ENCODE measurements at places on chromosomes 1 and 21.

DNA sequence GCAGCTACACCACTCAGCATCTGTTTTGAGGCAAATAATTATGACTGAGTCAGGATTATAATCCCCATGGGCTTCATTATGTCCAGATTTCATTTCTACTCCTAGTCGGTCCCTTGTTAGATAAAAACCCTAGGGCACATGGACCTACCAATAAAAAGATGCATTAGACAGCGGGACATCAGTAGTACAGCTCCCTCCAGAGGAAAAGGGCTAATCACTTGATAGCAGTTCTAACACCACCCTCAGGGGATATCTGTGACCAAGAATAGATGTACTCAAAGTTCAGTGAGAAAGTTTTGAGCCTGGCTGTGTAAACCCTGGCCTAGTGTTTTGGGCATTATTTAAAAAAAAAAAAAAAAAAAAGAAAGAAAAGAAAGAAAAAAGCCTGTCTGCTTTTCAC lies 10.0 kb downstream of the GJA8 start:
- no peak for DNase-seq

DNA sequence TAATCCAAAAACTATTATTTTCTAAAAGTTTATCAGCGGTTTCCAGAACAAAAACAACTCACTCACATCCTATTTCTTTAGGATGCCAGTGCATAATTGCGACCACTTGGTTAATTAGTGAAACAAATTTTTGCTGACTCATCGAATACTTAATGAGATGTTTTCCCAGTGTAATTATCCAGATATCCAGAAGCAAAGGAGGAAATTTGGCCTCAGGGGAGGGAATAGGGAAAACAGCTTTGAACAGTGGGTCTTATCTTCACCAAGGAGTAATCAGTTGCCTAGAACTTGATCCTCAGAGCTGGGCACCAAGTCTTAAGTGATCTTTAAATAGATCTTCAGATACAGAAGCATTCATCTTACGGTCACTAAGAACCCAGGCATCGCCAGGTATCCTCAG lies 24.3 kb downstream of the STYXL2 start:
- no peak for DNase-seq

- DNase-seq, result no peak
These were observed 365.4 kb downstream of the LTN1 start for GRCh38 chr21:28627261-28627660.

- DNase-seq, result no peak
These were observed 8.0 kb upstream of the SFN start for GRCh38 chr1:26854906-26855305.

DNA sequence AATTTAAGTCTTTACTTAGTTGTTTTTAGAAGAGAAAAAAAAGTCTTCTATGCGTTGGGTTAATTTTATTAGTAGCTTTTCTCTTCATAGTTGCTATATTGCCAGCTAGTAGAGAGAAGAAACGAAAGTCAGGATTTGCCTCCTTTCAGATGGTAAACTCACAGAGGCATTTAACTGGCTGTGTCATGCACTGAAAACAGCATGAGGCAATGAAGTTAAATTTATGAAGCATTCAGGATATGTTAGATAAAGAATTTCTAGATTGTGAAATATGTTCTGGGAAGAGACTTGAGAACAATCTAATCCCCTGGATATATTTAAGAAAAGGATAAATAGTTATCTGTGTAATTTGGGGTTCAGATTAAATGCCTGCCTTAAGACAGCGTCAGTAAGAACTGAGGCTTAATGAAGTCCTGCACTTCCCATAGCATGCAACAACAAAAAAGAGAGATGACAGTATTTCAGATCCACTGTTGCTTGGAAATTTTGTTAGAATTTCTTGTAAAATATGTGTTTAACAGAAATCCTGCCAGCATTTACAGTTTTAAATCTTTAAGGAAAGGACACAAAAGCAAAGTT lies 1.7 kb downstream of the ANGPTL1 start:
- no peak for DNase-seq
